ENCODE measurements at places on chromosomes 7 and 10.

GRCh38 chr10:16909271-16909767, 92.1 kb upstream of the RSU1 start:
- DNase-seq: no peak

DNA sequence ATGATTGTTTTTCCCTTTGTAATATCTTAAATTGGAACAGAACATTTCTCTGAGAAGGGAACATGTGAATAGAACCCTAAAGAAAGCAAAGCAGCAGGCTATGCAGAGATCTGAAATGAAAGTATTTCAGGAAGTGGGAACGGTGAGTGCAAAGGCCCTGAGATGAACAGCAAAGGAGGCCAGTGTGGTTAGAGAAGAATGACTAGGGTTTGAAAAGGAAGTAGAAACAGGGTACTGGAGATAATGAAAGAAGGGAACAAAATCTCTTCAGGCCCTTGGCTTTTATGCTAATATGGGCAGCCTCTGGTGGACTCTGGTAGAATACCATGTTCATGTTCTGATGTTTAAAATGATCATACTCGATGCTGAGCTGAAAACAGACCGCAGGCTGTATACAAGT, 22.2 kb downstream of the ARHGAP21 start:
- no peak for DNase-seq

DNA sequence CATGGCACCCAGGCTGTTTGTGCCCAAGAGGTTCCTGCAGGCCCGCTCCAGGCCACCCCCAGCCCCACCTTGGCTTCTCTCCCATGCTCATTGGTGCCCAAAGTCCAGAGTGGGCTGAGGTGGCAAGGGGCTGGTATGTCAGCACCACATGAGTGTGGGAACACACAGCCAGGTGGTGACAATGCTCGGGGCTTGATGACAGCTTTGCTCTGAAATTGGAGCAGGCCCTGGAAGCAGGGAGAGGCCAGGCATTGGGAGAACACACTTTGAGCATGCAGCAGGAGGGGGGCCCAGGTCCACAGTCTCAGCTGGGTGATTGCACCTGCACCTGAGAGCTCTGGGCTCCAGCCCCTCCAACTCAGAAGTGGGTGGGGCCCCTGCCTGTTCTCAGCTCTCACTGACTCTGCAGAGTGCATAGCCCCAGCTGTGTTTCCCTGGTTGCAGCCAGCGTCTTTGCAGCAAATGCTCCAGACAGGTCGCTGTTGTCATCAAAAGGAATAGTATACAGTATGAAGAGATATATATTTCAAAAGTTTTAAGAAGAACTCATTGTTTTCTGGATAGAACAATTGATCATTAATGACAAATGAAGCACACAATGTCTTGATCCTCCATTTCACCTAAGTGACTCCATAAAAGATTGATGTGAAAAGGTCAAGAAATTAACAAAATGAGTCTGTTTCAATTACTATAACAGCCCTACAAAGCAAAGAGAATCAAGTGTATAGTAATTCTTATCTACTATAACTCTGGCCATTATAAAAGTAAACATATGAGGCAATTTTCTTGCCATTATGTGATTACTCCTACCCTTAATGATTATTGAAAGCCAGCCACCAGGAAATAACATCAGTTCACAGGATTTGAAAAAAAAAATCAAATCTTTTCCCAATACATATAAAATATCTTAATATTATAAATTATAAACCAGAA, 848.1 kb downstream of the PCDH15 start:
- no peak for DNase-seq

GRCh38 chr7:149156898-149157297, 9.6 kb downstream of the ZNF398 start:
- DNase-seq: no peak

DNA sequence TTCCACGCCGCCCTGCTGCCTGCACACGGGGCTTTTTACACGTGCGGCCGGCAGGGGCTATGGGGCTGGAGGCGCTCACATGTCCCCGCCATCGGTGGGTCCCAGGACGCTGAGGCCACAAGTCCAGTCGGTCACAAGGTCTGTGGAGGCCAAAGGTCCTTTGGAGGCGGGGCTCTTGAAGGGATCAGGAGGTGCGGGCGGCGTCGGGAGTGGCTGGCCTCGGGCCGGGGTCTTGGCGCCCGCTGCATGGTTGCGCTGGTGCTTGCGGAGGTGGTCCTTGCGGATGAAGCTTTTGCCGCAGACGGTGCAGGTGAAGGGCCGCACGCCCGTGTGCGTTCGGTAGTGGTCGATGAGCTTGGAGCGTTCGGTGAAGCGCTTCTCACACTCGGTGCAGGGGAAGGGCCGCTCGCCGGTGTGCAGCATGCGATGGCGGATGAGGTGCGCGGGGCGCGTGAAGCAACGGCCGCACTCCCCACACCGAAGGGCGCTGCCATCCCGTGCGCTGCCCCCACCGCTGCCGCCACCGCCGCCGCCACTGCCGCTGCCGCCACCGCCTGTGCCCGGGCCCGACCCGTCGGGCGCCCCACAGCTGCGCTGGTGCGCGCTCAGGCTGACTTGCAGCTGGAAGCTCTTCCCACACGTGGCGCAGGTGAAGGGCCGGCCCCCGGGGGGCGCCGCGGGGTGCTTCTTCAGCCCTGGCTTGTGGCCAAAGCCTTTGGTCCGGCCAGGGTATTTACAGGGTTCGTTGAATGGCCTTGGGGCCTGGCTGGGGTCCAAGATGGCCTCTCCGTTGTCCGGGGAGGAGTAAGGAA, 13.7 kb upstream of the ZNF777 start:
- no peak for DNase-seq

GRCh38 chr10:98899018-98899417, 336.6 kb downstream of the HPSE2 start:
- no peak for DNase-seq

- DNase-seq: peak; percentile 31
These were observed 4.1 kb downstream of the IMPDH1 start for GRCh38 chr7:128405471-128406313.

Measured in NCI-H774 (cell line).